ENCODE measurements at places on chromosomes 7 and 10.

- H3K27ac ChIP-seq, result no peak overlapping the region
- DNase-seq, result no peak
- no peaks in the 10 kb centered on the region for H3K4me1 ChIP-seq
- H3K4me3 ChIP-seq, result no peak overlapping the region
- no peaks in the 10 kb centered on the region for H3K36me3 ChIP-seq
Observed at GRCh38 chr7:39535720-39536119, 30.5 kb upstream of the YAE1 start.

DNA sequence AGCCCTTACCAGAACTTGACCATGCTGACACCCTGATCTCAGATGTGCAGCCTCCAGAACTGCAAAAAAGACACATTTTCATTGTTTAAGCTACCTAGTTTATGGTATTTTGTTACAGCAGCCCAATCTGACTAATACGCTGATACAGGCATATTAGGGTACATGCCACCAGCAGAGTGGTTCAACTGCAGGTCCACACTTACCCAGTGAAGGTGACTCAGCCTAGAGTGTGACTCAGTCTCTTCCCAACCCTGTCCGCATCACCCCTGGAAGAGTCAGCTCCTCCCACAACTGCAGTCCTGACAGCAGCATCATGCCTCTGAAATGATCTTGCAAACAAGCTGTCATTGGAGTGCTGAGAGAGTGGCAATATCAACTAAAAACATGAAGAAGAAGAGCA lies 30.8 kb upstream of the GOT1 start:
- H3K36me3 ChIP-seq, result no peaks in the 10 kb centered on the region
- H3K27me3 ChIP-seq, result no peaks in the 10 kb centered on the region
- no peak overlapping the region for H3K27ac ChIP-seq
- no peak for DNase-seq
- H3K4me3 ChIP-seq, result no peak overlapping the region

- H3K4me3 ChIP-seq, result no peak overlapping the region
- no peaks in the 10 kb centered on the region for H3K27me3 ChIP-seq
- peaks cover 6% of the 10 kb centered on the region for H3K4me1 ChIP-seq
- no peak overlapping the region for H3K27ac ChIP-seq
- DNase-seq, result no peak
- H3K36me3 ChIP-seq, result no peaks in the 10 kb centered on the region
Observed at GRCh38 chr7:158077151-158077840, 510.3 kb downstream of the PTPRN2 start.

DNA sequence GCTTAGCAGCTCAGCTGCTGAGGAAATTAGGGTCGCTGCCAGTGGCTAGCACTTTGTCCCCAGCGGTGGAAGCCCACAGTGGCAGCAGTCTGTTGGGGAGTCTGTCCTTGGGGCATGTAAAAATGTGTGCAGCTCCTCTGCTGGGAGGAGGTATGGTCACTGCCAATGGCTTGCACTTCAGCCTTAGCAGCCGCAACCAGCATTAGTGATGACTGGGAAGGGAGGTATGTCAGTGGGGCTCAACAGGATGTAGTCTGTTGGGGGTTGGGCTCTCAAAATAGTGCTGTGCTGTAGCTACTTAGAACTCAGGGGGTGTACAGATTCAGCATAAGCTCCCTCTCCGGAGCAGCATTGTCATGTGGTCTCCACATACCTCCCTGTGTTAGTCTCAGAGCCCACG lies 189.9 kb downstream of the ZEB1 start:
- DNase-seq, result no peak
- no peak overlapping the region for H3K4me3 ChIP-seq
- no peaks in the 10 kb centered on the region for H3K27me3 ChIP-seq

DNA sequence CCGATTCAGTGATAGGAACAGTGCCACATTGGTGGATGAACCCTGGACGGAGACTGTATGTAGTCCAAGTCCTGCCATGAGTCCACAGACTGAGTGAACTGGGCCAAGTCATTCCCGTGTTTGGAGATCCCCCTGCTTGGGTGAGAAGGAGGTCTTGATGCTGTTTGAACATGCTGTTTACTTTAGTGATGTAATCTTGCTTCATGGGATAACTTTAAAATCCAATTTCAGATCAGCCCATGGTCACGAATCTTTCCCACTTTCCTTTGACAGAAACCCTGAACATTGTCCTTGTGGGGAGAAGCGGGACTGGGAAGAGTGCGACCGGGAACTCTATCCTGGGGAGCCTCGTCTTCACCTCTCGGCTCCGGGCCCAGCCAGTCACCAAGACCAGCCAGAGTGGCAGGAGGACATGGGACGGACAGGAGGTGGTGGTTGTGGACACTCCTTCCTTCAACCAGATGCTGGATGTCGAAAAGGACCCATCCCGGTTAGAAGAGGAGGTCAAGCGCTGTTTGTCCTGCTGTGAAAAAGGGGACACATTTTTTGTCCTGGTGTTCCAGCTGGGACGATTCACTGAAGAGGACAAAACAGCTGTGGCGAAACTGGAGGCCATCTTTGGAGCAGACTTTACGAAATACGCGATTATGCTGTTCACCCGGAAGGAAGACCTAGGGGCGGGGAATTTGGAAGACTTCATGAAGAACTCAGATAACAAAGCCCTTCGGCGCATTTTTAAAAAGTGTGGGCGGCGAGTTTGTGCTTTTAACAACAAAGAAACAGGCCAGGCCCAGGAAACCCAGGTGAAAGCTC lies 26.6 kb downstream of the GIMAP8 start:
- H3K36me3 ChIP-seq, result no peaks in the 10 kb centered on the region
- H3K27me3 ChIP-seq, result peaks cover 4% of the 10 kb centered on the region
- no peak overlapping the region for H3K27ac ChIP-seq
- DNase-seq, result no peak

DNA sequence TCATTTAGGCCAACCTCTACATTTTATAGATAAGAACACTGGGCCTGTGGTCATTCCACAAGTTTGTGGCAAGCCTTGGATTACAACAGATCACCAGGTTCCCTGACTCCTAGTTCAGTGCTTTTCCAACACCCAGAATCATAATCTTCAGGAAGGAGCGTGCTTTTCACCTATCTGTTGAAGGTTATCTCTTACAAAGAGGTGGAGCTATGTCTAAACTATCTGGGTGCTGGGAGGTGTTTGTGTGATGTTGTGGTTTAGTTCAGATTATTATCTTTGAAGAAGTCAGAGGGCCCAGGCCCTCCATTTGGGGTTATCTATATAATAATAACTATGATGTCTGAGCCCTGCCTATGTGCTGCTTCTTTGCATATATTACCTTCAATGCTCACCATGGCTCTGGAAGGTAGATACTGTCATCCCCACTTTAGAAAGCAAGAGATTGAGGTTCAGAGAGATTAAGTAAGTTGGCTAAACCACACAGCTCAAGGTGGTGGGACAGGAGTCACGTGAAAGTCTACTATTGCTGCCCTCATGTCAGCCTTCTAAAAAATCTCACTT lies 24.0 kb downstream of the IL2RA start:
- H3K27me3 ChIP-seq, result peaks cover 20% of the 10 kb centered on the region
- no peaks in the 10 kb centered on the region for H3K36me3 ChIP-seq
- no peak for DNase-seq
- peaks cover 5% of the 10 kb centered on the region for H3K4me1 ChIP-seq

DNA sequence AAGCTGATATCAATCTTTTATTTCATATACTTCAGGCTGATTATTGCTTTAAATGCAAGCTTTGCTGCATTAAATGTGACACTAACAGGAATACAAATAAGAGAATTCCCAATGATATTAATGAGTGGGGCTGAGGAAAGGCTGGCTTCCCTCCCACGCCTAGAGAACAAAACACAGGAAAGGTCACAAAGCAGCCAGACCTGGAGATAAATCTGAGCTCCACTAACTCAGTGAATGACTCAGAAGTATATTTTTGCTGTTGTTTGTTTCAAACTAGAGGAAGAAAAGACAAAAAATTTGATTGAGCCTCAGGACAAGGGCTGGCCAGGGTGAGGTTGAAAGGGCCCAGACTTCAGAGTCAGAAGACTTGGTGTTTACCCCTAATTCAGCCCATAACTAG lies 88.1 kb downstream of the XPNPEP1 start:
- H3K4me1 ChIP-seq, result no peaks in the 10 kb centered on the region
- H3K27me3 ChIP-seq, result no peaks in the 10 kb centered on the region
- no peak for DNase-seq
- H3K36me3 ChIP-seq, result no peaks in the 10 kb centered on the region
- no peak overlapping the region for H3K4me3 ChIP-seq
- no peak overlapping the region for H3K27ac ChIP-seq

GRCh38 chr7:120170834-120171233 lies 102.1 kb upstream of the KCND2 start:
- H3K36me3 ChIP-seq, result no peaks in the 10 kb centered on the region
- no peak overlapping the region for H3K4me3 ChIP-seq
- H3K27ac ChIP-seq, result no peak overlapping the region
- H3K27me3 ChIP-seq, result no peaks in the 10 kb centered on the region

GRCh38 chr7:2566348-2566889 lies 7.6 kb downstream of the IQCE start:
- no peak for DNase-seq
- H3K27me3 ChIP-seq, result no peaks in the 10 kb centered on the region
- no peak overlapping the region for H3K27ac ChIP-seq
- no peaks in the 10 kb centered on the region for H3K36me3 ChIP-seq
- peaks cover 25% of the 10 kb centered on the region for H3K4me1 ChIP-seq

- DNase-seq, result no peak
- peaks cover 11% of the 10 kb centered on the region for H3K4me1 ChIP-seq
- H3K27me3 ChIP-seq, result no peaks in the 10 kb centered on the region
- H3K4me3 ChIP-seq, result no peak overlapping the region
Observed at GRCh38 chr10:76114581-76115001, 683.2 kb downstream of the LRMDA start.

DNA sequence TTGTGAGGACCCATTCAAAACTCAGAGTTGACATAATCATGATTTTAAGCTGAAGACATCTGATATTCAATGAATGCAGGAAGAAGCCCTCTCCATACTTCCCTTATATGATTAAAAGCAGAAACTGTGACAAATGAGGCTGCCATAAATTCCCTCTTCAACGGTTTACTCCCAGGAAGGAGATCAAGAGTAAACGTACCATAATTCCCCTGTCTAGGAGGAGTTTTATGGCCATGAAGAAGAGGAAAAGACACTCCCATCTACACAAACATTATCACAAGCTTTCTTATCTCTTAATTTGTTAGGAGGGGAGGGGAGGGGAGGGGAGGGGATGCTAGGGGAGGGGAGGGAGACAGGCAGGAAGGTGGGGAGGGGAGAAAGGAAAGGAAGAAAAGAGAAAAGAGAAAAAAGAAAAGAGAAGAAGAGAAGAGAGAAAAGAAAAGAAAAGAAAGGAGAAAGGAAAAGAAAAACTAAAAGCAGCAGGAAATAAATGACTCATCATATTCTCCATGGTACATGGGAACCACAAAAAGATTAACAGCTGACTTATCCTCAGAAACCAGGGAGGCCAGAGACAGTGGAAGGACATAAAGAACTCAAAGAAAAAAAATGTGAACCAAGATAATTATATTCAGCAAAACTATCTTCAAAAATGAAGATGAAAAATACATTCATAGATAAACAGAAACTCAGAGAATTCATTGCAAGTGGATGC lies 121.6 kb downstream of the ALOX5 start:
- no peak overlapping the region for H3K27ac ChIP-seq
- H3K27me3 ChIP-seq, result no peaks in the 10 kb centered on the region
- H3K4me1 ChIP-seq, result no peaks in the 10 kb centered on the region
- no peak overlapping the region for H3K4me3 ChIP-seq
- no peak for DNase-seq
- no peaks in the 10 kb centered on the region for H3K36me3 ChIP-seq

- no peaks in the 10 kb centered on the region for H3K27me3 ChIP-seq
- no peaks in the 10 kb centered on the region for H3K36me3 ChIP-seq
- H3K4me1 ChIP-seq, result no peaks in the 10 kb centered on the region
- no peak overlapping the region for H3K4me3 ChIP-seq
- no peak for DNase-seq
Observed at GRCh38 chr10:4725917-4726606, 99.9 kb upstream of the AKR1E2 start.

DNA sequence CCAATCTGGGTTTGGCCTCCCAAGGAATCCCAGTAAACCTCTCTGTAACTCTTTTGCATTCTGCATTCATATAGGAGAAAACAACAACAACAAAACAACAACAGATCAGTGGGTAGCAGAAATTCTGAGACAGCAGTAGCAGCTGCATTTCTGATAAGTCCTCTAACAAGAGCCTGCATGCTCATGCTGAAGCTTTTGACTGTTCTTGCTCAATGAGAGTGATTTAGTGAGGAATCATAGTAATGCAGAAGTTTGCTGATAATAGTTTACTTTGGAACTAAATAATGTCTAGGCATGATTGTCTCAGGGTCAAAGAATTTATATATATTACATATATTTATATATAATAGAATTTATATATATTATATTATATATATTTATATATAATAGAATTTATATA lies 35.2 kb downstream of the BMPER start:
- H3K27ac ChIP-seq, result no peak overlapping the region
- no peaks in the 10 kb centered on the region for H3K27me3 ChIP-seq
- no peaks in the 10 kb centered on the region for H3K36me3 ChIP-seq
- DNase-seq, result no peak
- no peak overlapping the region for H3K4me3 ChIP-seq

GRCh38 chr7:132568962-132569361 lies 7.3 kb downstream of the PLXNA4 start:
- no peak for DNase-seq
- H3K4me3 ChIP-seq, result no peak overlapping the region
- H3K4me1 ChIP-seq, result peaks cover 12% of the 10 kb centered on the region
- no peaks in the 10 kb centered on the region for H3K36me3 ChIP-seq
- peaks cover 22% of the 10 kb centered on the region for H3K27me3 ChIP-seq

- no peak overlapping the region for H3K4me3 ChIP-seq
- DNase-seq, result no peak
- H3K4me1 ChIP-seq, result peaks cover 2% of the 10 kb centered on the region
- H3K27me3 ChIP-seq, result no peaks in the 10 kb centered on the region
Observed at GRCh38 chr10:125076891-125077541, 83.3 kb downstream of the CTBP2 start.

GRCh38 chr10:32622409-32622808 lies 176.5 kb downstream of the CCDC7 start:
- DNase-seq, result no peak
- H3K27me3 ChIP-seq, result no peaks in the 10 kb centered on the region
- no peaks in the 10 kb centered on the region for H3K4me1 ChIP-seq
- no peaks in the 10 kb centered on the region for H3K36me3 ChIP-seq
- no peak overlapping the region for H3K27ac ChIP-seq
- no peak overlapping the region for H3K4me3 ChIP-seq

GRCh38 chr7:116041615-116042014 lies 11.1 kb upstream of the TFEC start:
- H3K4me3 ChIP-seq, result no peak overlapping the region
- no peak for DNase-seq
- H3K4me1 ChIP-seq, result peaks cover 4% of the 10 kb centered on the region
- no peaks in the 10 kb centered on the region for H3K36me3 ChIP-seq
- no peaks in the 10 kb centered on the region for H3K27me3 ChIP-seq

All from neuronal stem cell (in vitro differentiated cells).